Stimulated activated CD8-positive, alpha-beta memory T cell treated with anti-CD3 and anti-CD28 coated beads, Interleukin-7, amount 100 ng/mL, for 1 hour (primary cell): ENCODE measurements at places on chromosomes 3 and 15.

- DNase-seq: no peak
These were observed 36.7 kb upstream of the MFGE8 start for GRCh38 chr15:88949734-88950400.

GRCh38 chr3:10521772-10522441, 16.5 kb upstream of the ATP2B2 start:
- DNase-seq: no peak

DNA sequence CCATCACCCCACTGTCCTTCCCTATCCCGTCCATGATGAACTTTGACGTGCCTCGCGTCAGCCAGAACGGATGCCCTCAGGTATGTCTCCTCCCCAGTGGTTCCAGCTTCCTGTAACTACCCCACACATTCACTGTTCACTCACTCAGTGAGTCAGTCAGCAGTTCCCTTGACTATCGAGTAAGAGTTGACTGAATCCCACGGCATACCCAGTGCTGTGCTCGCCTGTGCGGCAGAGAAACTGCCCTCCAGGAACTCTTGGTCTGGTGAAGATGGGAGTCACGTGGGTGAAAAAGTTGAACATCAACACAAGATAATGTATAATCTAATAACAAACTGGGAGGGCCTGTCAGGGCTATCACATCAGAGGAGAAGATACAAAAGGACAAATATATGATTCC, 36.7 kb downstream of the CCDC33 start:
- no peak for DNase-seq

DNA sequence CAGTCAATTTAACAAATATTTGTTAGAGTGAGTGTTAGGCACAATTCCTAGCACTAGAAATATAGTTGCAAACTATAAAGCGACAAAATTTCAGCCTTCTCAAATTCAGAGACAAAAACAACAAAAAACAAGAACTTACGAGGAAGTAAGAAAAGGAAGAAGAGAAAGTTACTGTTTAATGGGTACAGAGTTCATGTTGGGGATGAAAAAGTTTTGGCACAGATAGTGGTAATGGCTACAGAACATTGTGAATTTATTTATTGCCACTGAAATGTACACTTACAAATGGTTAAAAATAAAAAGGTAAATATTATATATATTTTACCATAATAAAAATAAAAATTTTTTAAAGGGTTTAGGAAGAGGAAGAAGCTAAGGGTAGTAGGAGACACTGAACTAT, 21.3 kb downstream of the CCDC14 start:
- DNase-seq: no peak

DNA sequence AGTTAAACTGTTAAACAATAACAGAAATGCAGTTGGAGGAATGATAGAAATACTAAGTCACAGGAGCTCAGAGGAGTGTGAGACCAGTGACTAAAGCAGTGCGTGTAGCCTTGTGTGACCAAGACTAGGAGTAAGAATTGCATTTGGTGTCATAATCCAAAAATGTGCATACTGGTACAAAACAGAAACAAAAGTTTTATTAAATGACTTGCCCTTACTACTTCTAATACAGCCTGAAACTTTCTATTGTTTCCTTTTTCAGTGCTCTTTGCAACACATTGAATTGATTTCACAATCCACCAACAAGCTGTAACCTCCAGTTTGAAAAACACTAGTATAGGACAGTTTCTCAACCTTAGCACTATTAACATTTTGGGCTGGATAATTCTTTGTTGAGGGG, 17.1 kb downstream of the SNX1 start:
- DNase-seq: no peak

DNA sequence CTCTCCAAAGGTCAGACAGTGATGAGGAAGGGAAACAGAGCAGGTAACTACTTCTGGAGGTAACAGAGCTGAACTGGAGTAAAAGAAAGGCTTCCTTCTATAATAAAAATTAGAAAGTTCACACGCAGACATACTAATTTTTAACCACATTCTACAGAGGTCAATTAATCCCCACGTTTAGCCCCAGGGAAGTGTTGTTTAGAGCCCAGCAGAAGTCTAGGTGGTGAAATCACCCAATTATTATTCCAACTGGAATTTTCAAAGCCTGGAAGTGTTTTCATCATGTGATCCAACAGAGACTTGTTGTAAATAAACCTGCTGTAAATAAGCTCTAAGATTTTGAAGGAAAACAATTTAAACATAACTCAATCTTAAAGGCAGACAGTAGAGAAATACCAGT, 6.8 kb downstream of the ALDH1A2 start:
- no peak for DNase-seq

DNA sequence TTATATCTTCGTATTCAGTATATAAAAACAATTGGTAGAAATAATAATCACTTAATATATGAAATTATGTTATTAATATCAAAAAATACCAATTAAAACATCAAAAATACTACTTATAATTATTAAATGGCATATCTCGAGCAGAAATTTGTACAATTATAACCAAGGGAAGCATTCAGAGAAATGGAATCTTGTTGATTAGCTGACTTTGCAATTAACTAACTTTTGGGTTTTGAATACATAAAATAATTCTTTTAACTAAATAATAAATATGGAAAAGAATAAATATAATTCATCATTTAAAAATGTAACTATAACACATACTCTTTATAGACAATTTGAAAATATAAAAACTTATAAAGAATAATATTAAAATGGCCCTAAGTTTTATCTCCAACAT, 160.2 kb upstream of the LRRN1 start:
- no peak for DNase-seq

DNA sequence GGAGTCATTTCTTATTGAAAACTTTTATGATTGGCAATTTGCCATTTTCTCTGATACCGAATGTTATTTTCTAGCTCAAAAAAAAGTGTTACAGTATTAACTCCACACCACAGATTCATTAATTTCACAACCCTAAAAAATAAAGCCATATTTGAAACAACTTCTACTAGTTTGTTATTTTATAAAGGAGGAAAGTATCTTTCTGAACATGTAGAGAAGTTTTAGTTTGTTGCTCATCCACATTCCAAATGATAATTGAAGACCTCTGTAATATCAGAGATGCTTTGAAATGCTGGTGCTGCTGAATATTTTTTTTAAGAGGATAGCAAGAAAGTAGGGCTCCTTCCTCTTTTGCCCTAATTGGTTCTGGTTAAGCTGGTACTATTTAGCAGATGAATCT, 1.9 kb downstream of the VGLL3 start:
- DNase-seq: no peak

DNA sequence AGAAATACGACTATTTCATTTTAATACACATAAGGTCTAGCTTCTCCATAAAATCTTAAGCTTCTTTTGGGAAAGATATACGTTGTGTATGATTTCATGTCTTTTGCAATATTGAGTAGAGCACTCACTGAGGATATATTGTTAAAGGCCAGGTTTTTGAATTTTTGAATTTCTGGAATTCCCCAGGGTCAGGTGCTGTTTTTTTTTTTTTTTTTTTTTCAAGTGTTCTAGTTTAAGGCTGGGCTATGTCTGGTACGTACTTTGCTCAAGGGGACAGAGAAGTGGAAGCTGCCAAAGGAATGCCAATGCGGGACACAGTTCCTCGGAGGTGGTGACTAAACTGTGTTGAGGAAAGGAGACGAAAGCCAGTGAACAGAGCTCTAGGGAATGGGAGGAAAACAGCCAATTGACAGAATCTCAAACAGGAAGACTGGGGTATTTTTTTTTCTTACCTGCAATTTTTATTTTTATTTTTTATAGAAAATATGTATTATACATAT, 510.5 kb upstream of the CBLB start:
- no peak for DNase-seq
